ENCODE measurements at places on chromosomes 2 and 18.

- no peak for DNase-seq
Observed at GRCh38 chr2:136242100-136242499, 124.2 kb upstream of the CXCR4 start.

GRCh38 chr18:13451661-13452387, 233.3 kb downstream of the LDLRAD4 start:
- no peak for DNase-seq

DNA sequence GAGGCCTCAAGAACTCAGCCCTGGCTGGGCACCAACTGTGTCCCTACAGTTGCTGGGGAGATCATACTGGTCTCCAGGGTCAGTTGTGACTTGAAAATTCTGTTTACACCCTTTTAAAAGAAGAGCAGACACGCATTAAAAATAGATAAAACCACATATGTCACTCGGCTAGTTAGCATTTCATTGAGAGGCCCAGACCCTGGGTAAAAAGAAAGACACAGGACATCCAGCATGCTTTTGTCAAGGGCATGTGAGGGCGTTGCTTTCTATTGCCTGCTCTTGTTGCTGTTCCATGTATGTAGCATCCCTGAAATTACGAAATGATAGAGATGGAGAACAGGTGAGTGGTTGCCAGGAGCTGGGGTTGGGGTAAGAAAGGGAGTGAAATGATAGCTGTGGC, 94.3 kb downstream of the SEPTIN10 start:
- no peak for DNase-seq

- no peak for DNase-seq
Observed at GRCh38 chr2:152343426-152343825, 8.5 kb downstream of the FMNL2 start.

DNA sequence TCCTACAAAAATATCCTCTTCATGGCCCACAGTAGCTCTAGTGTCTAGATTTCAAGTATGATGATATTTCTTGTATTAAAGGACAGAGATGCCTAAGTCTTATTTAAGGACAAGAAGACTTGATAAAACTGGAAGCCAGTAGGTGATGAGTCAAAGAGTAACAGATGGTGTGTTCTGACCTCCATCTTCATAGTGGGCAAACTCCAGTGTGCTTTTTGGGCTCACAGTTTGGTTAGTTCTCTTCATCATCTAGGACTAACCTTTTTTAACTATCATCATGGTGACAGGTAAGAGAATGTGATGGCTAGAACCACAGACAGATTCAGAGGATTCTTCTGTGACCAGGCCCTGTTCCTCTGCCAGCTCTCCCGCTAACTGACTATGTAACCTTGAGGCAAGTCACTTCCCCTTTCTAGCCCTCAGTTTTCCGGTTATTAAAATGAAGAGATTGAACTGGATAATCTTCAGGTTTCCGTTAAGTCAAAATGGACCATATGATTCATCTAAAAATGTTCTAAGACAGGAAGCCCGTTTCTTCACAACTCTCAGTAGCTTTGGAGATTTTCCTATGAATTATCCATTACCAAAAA, 140.3 kb upstream of the RASGRP3 start:
- no peak for DNase-seq

- DNase-seq = no peak
Observed at GRCh38 chr18:48821251-48821590, 129.5 kb downstream of the SMAD7 start.

GRCh38 chr2:9408641-9409151, 14.6 kb downstream of the ITGB1BP1 start:
- no peak for DNase-seq

- DNase-seq = no peak
Observed at GRCh38 chr2:25285265-25286024, 56.3 kb downstream of the DNMT3A start.

DNA sequence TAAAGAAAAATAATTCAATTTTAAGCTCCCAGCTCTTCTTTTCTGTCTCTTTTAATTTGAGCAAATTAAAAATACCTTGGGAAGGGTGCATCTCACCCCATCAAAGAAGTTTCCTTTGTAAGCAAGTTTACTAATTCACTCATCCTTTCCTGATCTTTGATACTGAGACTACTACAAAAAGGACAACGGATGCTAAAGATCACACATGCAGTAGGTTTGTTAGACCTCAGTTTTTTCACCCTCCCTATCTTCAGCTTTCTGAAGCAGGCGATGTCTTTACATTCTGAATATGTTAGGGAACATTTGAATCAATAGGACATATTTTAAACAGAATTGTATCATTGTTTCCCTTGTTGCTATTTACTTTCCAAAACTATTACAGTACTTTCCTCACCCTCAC, 6.0 kb upstream of the HNRNPLL start:
- no peak for DNase-seq

DNA sequence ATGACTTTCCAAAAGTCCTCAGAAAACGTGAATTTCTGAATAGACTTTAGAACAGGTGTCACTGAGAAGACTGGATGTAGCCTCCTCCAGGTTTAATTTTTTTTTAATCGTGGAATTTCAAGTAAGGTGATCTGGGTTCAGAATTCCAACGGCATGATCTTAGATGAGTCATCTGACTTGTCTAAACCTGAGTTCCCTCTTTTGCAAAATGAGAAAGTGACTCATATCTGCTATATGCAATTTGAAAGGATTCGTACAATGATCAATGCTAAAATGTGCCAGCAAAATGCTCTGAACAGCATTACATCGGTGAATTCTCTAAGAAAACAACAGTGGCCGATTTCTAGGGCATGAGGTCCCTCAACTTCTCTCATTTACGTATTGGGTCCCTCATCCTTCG, 69.1 kb upstream of the ZNF516 start:
- DNase-seq = no peak

DNA sequence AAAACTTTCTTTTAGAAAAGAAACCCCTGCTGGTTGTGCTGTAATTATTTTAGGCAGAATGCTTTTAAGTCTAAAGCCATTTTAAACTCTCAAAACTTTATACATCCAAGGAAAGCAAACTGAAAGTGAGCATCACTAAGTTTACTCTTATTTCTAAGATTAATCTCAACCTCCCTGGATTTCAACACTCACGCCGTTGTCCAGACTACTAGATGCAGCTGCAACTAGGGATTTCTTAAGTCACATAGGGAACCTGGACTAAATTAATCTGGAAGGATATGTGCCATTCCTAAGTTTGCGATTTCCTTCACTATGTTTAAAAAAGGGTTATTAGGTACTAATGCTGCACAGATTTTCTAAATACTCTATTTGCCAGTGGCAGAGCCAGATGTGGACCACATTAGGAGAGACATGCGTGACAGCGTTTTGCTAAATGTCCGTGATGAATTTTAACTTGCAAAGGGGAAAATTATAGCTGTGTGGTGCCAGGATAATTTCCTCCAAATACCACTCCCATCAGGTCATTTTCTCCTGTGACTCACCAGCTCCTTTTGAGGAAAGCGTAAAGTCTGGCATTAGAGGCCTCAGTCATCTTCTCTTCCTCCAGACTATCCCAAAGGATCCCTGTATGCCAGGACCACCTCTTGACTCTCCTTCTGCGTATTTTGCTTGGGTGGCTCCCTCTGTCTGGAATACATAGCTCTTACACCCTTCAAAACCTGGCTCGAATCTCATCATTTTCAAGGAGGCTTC, 143.7 kb downstream of the ATL2 start:
- no peak for DNase-seq

- no peak for DNase-seq
Observed at GRCh38 chr18:8036551-8036950, 469.4 kb downstream of the PTPRM start.

- DNase-seq = peak; percentile 34
Observed at GRCh38 chr2:240437861-240438809, 2.7 kb downstream of the GPC1 start.

- no peak for DNase-seq
Observed at GRCh38 chr18:39491408-39491807, 1925.8 kb upstream of the CELF4 start.

DNA sequence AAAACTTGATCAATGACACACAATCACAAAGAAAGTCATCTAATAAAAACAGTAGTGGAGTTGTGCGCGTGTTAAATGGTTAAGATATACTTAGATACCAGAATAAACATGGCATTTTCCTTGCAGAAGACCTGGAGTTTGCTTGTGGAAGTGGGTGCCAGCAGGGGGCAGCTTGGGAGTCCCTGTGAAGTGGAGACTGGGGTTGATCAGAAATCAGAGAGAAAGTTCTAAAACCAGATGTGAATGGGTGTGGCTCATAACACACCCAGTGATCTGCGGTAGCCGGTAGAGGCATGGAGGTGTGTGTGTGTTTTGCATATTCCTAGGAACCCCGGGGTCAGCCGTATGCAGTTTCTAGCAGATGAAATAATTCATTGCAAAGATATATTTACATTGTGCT, 300.1 kb upstream of the TRIB2 start:
- peak; percentile 32 for DNase-seq

GRCh38 chr2:62692225-62692624, 13.3 kb upstream of the EHBP1 start:
- DNase-seq = no peak

- no peak for DNase-seq
Observed at GRCh38 chr2:223914324-223914723, 30.8 kb downstream of the WDFY1 start.

GRCh38 chr2:130851624-130852382, 15.1 kb downstream of the ARHGEF4 start:
- DNase-seq = no peak

- DNase-seq = no peak
Observed at GRCh38 chr2:203122317-203122986, 107.8 kb downstream of the NBEAL1 start.

DNA sequence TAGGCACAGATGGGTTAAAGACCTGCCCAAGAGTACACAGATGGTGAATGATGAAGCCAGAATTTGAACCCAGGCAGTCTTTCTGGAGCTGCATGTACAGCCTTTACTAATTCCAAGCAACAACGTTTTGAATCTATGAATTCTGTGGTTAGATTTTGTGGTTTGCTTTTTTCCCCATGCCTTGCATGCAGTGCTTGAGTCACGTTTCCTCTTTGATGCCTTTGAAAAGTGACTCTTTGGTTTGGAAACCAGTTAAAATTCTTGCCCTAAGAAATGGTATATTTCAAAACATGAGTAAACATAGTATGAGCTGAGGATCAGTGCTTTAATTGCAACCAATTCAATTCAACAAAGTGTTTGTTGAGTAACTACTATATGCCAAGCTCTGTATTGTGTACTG, 48.2 kb upstream of the PPM1B start:
- no peak for DNase-seq

- DNase-seq = no peak
Observed at GRCh38 chr2:197339496-197340220, 29.1 kb upstream of the ANKRD44 start.

GRCh38 chr2:169877398-169877797, 50.1 kb downstream of the UBR3 start:
- no peak for DNase-seq

DNA sequence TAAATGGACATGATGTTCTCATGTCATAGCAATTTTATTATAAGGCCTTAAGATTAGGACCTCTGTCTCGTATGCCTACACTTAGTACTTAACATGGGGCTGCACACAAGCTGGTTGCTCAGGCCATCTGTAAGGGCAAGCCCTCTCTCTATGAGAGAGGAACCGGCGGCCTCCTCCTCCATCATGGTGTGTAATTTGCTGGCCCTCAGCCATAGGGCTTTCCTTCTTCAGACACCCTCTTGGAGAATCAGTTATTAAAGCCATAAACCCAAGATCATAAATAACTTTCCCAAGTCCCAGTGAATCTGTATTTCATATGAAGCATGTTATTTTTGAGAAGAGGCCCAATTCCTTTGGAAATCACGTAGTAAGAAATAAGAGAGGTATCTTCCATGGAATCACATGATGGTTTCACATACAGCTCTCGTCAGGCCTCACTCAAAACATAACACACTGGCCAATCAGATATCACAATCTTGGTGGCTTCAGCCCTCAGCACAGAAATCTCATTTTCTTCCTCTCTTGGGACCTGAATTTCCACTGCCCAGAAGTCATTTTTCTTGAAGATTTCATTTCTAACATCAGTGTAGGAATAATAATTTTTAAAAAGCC, 92.6 kb downstream of the RDH14 start:
- no peak for DNase-seq

DNA sequence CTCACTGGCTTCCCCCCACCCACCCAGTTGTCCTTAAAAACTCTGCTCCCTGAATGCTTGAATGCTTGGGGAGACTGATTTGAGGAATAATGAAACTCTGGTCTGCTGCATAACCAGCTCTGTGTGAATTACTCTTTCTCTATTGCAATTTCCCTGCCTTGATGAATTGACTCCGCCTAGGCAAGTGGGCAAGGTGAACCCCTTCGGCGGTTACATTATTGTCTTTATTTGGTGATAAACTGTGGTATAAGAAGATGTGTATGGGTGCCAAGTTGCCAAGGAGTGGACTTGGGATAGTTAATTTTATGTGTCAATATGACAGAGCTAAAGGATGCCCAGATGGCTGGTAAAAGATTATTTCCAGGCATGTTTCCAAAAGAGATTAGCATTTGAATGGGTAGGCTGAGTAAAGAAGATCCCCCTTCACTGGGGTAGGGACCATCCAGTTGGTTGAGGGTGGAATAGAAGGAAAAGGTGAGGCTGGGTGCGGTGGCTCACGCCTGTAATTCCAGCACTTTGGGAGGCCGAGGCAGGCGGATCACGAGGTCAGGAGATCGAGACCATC, 98.5 kb upstream of the HAAO start:
- no peak for DNase-seq

DNA sequence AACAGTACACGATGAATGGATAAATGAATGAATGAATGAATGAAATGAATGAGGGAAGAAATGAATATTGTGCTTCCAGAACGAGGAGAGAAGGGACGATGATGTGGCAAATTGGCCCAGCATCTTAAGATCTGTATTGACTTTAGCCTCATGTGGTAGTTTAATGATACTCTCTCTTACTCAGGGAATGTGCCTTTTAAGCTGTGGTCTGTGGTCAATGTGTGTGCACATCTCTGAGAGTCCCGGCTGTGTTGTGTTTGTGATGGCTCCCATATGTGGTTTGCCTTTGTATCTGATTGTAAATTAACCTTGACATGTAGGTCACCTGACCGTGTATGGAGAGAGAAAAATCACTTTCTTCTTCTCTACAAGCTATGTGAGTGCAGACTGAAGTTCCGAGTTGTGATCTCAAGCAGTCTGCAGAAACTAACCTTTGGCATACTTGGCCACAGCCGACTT, 91.2 kb downstream of the NEDD4L start:
- DNase-seq = no peak

- no peak for DNase-seq
Observed at GRCh38 chr2:69811591-69811990, 17.9 kb upstream of the GMCL1 start.

DNA sequence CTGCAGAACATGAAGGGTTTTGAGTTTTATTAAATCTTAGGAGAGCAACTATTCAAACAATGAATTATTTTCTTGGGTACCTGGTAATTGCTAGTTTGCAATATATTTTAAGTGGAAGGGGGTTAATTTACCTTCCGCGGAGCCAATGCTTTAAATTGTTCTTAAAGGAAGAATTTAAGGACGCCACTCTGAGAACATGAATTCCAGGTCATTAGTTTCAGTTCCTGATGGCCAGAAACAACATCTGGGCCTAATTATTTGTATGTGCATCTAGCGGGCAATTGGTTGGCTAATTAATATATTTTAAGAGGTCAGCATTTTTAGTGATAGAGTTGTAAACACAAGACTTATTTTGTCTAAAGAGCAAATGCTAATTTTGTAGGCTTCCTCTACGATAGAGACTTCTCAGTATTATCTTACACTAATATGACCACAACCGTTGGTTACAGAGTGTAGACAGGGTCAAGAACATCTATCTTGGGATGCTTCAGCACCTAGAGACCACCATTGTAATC, 40.8 kb downstream of the CCBE1 start:
- no peak for DNase-seq

Measured in stimulated activated CD4-positive, alpha-beta T cell treated with anti-CD3 and anti-CD28 coated beads, TNF-alpha, amount 100 ng/mL, for 1 hour (primary cell).